ENCODE measurements at places on chromosomes 13 and 19.

- DNase-seq = peak; percentile 43
Observed at GRCh38 chr19:35592226-35592625, 6.3 kb downstream of the PMIS2 start.

DNA sequence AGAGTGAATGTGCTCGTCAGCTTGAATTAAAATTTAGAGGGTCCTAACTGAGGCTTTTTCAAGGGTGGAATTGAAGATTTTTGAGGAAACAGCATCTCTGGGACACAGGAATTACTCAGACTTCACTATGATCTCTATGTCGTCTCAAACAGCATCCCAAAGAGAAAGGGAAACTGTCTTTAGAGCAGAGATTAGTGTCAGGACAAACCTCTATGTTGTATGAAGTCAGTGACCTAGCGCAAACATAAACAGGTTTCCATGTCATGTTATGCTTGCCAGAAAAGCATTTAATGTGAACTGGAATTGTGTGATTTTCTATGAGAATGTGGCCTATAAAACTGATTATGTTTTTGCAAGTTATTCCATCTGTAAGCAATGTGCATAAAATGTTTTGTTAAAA, 573.7 kb downstream of the GPC6 start:
- no peak for DNase-seq

DNA sequence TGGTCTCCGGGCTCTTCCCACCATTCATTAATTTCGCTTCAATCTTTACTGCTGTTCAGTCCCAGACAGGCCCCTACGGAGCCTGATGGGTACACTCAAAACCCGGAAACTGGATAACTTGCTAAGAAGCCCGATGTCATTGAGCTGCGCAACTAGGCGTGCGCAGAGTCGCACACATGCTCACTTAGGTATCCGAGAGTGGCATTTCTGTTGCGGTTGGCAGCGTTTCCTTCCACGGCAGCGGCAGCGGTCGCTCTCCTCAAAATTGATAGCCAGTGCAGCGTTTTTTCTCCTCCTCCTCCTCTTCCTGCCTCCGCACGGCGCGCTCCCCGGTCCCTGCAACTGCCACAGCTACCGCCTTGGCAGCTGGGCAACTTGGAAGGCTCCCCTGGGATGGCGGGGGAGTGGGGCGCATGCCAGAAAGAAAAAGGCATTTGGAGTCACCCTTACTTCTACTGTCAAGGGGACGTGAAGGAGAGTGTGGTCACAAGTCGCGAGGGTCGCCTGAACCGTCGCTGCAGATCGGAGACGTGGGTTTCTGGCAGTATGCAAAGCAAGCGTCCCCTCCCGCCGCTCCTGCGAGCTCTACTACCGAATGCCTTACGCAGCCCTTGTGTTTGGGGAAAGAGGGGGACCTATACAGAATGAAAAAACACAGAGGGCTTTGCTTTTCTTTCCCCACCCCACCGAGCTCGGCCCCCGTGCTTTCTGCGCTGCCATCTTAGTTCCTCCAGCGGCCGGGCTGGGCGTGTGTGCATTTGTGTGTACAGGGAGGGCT, 2.4 kb upstream of the MYCBP2 start:
- peak; percentile 94 for DNase-seq

DNA sequence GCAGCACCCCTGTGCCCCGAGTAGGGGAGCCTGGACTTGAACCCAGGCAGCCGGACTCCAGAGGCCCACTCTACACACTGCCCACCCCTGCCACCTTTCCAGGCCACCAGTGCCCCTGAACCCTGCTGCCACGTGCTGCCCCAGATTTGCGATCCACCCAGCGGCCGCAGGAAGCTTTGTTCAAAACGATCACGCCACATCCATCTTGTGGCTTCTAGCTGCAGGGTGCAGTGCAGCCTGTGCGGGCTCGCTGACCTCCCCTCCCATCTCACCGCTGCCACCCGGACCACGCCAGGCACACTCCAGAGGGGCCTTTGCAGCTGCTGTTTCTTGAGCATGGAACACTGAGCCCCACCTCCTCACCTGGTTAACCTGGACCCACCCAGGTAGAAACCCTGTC, 3.8 kb downstream of the RAVER1 start:
- no peak for DNase-seq

DNA sequence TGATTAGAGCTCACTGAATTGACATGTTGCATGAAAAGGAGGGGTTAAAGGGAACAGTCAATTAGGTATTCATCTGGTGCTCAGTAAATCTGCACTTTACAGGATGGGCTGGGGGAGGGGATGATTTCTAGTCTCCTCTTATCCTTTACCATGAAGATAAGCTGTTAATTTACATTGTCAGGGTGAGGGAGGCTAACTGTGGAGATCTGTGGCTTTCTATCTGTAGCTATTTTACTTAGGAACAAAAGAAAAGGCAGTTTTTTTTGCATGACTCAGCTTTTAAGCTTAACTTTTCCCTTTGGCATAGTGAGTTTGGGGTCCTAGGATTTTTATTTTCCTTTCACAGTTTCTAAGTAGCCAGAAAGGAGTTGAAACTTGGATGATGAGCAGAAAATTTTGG, 253.3 kb downstream of the LMO7 start:
- no peak for DNase-seq

DNA sequence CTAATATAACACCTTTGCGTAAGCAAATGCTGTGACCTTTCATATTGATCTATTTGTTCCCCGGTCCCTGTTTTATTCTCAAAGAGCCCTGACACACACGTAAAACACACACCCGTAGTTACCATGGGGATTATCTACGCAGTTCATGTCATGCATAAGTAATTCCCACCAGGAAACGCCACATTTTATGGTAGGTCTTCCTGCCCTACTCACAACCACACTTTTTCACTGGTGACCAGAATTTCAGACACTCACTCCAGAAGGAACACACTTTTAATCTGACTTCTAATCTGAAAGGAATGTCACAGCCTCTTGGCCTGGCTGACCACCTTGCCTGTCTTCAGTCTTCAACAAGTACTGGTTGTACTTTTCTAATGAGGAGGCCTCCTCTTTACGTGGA, 46.8 kb downstream of the SLC7A1 start:
- DNase-seq = no peak

GRCh38 chr19:36152352-36153091, at the start of gene COX7A1:
Gene COX7A1 (minus strand): TSS chr19:36152447. CDS start chr19:36152407, 40 bp downstream.
- DNase-seq = no peak

DNA sequence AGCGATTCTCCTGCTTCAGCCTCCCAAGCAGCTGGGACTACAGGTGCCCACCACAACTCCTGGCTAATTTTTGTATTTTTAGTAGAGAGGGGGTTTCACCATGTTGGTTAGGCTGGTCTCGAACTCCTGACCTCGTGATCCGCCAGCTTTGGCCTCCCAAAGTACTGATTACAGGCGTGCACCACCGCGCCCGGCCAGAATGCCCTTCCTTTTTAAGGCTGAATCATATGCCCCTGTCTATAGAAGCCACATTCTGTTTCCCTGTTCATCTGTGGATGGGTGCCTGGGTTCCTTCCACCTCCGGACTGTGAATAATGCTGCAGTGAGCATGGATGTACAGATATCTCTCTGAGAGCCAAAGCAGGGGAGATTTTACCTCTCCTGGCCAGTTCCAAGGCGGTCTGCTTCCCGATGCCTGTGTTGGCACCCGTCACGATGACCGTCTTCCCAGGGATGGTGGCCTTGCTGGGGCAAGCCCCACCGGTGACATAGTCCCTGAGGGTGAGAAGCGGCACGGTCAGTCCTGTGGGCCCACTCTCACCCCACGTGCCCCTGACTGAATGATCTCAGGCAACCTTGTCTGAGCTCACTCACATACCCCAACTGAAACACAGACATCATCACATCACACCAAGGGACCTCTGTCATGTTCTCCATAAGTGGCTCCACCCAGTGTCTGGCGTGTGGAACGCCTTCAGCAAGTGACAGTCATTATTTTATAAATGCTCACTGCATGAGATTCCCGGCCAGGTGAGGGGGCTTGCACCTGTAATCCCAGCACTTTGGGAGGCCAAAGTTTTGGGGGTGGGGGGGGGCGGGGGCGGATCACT, 4.0 kb downstream of the RDH13 start:
- DNase-seq = no peak

GRCh38 chr13:87168390-87168789, 502.8 kb upstream of the SLITRK5 start:
- no peak for DNase-seq

- no peak for DNase-seq
Observed at GRCh38 chr13:74921326-74921725, 560.6 kb downstream of the TBC1D4 start.

DNA sequence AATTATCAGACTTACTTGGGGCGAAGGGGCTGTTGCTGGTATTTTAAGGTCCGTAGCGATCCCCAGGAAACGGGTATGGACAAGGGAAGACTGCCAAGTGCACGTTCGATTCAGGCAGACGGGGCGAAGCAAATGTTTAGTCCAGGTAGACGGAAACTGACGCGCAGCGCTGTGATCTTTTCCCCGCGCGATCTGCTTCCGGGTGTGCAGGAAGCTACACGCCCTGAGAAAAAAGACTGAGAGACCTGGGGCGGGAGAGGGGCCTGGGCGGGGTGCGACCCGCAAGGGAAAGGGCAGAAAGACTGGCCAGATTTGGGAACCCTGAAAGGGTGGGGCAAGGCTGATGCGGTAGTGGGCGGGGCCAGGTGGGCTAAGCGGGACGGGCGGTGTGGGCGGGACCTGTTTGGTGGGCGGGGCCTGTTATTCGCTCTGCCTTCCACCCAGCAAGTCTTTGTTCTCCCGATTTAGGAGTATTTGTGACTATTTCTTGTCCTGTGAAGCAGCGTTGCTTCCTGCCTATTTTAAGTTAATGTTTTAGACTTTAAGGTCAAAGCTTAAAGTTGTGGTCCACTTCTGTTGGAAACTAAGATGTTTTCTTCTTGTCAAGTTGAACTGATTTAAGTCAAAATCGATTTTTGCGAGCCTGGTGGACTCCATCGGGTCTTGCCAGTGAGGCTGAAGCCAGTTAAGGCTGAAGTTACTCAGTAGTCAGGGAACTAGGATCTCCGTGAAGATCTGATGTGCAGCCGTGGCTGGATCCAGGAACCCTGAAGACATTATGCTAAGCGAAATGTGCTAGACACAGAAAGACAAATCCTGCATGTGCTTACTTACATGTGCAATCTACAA, at the start of gene ZNF836:
Gene ZNF836, minus strand, starts transcription at position 301 of the 849 bp plus-strand sequence. CDS start 3,549 bp downstream, outside the sequence.
- peak; percentile 96 for DNase-seq

- DNase-seq = no peak
Observed at GRCh38 chr13:71593566-71593965, 273.4 kb downstream of the DACH1 start.

GRCh38 chr19:45765702-45766295, 3.3 kb downstream of the SIX5 start:
- DNase-seq = no peak

DNA sequence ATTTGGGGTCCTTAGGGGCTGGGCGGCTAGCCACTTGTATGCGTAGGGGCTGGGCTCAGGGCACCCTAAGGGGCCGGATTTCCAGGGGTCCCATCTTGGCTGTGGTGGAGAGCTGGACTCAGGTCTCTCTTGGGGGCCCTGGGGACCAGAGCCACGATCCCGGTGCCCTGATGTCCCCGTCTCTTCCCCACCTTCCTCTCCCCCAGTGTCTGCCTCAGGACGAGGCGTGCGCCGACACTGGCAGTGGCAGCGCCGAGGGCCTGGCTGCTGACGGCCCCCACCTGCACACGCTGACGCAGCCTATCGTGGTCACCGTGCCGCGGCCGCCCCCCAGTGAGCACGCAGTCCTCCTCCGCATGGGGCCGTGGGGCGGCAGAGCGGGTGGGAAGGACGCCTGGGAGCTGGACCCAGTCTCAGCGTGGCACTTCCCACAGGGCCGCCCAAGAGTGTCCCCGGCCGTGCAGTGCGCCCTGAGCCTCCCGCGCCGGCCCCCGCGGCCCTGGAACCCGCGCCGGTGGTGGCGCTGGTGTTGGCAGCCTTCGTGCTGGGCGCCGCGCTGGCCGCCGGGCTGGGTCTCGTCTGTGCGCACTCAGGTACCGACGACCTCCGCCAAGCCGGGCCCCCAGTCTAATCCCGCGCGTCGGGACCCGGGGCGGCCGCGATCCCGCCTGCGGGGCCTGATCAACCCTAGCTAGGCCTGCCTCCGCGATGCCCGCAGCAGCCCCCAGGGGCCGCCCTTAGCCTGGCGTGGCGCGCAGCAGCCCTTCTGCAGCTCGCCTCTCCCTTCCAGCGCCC, 2.7 kb upstream of the SNAPC2 start:
- DNase-seq = peak; percentile 60

GRCh38 chr13:94305934-94306333, 173.5 kb downstream of the DCT start:
- DNase-seq = no peak

- no peak for DNase-seq
Observed at GRCh38 chr13:41605319-41606285, 148.3 kb downstream of the RGCC start.

- DNase-seq = no peak
Observed at GRCh38 chr13:113357529-113357928, 6.4 kb downstream of the GRTP1 start.

- DNase-seq = no peak
Observed at GRCh38 chr19:17487284-17488121, 17.2 kb downstream of the SLC27A1 start.

DNA sequence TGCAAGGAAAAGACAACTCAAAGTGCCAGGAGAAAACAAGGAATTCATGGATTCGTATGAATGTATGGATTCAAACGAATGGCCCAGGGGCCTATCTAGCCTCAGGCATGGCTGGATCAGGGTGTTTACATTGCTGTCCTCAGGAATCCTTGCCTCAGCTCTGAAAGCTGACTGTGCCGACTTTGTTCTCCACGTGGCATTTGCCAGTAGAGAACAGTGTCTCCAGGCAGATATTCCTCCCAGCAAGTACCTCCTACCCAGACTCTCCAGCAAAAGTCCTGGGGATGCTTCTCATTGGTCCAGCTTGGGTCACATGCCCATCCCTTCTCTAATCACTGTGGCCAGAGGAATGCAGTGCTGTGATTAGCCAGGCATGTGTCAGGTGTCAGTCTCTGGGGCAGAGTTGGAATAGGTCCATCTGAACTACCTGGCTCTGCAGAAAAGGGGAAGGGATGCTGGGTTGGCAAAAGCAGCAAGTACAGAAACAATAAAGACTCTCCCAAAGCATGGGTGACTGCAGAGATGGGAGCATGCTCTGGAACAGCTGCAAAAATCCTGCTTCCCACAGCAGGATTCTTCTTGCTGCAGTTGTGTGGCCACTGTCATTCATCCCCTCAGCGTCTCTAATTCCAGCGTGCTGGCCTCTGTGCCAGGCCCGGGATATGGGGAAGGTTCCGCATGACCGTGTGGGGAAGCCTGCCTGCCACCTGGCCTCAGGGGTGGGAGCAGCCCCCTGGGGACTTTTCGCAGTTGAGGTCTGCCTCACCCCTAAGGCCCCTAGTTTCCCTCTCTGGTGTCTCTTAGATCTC, 30.0 kb downstream of the CCNE1 start:
- DNase-seq = no peak

GRCh38 chr13:93774506-93774905, 547.9 kb downstream of the GPC6 start:
- no peak for DNase-seq
